ENCODE measurements at places on chromosomes 2 and 18. TPM values are rescaled to one million over a fixed set of nuclear protein-coding genes. Genes with fewer than 3 reads are reported as not detected.

PRSS56 gene
- total RNA-seq: not detected

LDAH gene
- total RNA-seq: 26.4 TPM

PASK gene
- 58.9 TPM for total RNA-seq

AQP4 gene
- not detected for total RNA-seq

IER3IP1 gene
- total RNA-seq: 10.0 TPM

IKZF2 gene
- total RNA-seq: 6.0 TPM

BZW1 gene
- 272 TPM for total RNA-seq
